CD4-positive, alpha-beta T cell (primary cell): ENCODE measurements at places on chromosomes 6 and 20. TPM values are rescaled to one million over a fixed set of nuclear protein-coding genes. Genes with fewer than 3 reads are reported as not detected.

DNA sequence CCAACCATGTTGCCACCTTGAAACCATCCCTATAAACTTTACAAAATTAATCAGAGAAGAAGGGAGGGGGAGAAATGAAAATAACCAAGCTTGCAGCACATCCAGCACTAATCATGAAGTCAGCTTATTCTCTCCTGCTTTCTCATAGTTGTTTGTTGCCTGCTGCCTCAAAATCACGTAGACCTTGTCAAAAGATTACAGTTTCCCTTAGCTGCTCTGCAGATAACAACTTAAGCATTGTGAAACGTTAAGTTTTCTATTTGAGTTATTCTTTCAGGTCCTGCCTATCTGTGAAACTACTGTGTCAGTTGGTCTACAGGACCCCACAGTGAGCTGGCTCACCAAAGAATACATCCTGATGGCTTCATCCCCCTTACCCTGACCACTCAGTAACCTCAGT is 32.9 kb downstream of the SLC17A4 start:
- no peak for DNase-seq

- DNase-seq, result no peak
Measured at GRCh38 chr6:63307581-63308246, 12.1 kb downstream of the LGSN start.

DNA sequence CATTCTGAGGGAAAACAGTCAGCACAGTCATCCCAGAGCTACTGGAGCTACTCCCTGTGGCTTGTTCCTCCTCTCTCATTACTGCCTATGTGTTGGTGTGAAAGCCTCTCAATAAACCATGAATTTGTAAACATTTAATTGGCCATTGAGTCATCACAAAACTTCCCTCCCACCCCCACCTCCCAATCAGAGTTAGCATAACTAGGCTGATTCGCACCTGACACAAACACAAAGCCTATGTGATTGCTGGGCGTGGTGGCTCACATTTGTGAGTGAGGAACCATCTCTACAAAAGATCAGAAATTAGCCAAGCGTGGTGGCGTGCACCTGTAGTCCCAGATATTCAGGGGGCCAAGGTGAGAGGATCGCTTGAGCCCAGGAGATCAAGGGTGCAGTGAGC is 17.1 kb upstream of the SNTA1 start:
- DNase-seq, result no peak

DNA sequence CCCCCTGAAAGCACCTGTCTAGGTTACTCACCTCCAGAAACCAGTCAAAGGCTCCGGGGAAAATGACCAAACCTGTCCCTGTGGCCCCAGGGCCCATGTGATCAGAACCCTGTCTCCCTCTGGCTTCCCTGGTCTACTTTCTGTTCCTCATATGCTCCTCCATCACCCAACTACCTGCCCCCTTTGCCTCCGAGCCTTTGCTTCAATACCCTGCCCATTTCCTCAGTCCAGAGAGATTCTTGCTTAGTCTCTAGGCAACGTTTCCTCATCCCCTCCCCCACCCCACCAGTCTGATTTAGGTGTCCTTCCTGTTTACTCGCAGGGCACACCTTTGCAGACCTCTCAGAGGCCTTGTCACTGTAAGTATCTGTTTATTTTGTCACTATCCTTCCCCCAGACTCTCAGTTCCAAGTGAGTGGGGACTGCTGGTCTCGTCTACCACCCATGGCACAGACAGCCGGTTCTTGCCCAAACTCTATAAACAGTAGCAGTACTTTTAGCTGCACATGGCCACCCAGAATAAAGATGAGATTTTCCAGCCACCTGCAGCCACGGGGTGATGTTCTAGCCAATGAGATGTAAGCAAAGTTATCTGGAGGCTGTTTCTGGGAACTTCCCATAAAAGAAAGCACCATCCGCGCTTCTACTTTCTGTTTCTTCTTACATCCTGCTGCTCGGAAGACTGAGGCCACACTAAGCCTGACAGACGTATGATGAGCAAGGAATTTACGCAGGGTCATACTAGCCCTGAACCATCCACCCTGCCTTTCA is 13.3 kb downstream of the ELOVL5 start:
- DNase-seq, result peak; percentile 53

DNA sequence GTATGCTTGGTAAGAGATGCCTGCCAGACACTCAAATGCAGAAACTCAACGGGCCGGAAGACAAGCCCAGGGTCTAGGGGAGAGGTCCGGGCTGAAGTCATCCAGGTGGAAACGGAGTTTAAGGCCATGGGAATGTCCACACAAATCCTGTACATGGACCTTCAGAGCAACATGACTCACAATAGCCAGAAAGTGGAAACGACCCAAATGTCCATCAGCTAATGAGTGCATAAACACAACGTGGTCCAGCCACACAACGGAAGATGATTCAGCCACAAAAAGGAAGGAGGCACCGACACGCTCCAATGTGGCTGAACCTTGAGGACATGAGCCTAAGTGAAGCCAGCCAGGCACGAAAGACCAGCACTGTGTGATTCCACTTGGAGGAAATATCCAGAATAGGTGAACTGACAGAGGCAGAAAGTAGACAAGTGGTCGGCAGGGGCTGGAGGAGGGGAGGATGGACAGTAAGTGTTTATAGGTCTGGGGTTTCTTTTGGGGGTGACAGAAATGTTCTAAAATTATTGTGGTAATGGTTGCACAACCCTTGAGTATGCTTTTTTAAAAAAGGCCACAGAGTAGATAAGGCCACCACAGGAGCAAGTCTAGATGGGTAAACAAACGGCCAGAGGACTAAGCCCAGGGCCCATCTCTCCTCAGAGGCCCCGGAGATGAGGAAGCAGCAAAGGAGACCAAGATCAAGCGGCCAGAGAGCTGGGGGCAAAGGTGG is 105.6 kb downstream of the PREX1 start:
- no peak for DNase-seq

- no peak for DNase-seq
Measured at GRCh38 chr6:87421576-87421975, 13.8 kb downstream of the CFAP206 start.

DNA sequence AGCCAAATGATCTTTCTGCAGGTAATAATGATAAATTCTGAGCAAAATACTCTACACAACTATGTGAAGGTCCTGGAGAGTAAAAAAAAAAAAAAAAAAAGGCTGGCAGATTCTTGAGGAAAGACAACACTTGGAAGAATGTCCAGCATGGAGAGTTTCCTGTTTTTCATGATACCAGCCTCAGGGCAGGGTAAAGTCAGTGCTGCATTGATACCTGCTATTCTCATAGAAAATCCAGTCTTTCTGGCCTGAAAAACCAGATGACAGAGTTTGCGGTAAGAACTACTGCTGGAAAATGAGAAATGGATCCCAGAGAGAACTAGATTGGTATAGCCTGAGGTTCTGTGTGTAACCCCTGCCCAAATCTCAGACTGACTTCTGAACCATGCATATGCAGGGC is 89.1 kb downstream of the AFG1L start:
- no peak for DNase-seq

GRCh38 chr6:96502915-96503314 is 18.7 kb upstream of the UFL1 start:
- no peak for DNase-seq

The ZBTB12 gene
- 0.33 TPM for total RNA-seq

GRCh38 chr6:105136431-105137350 is 43.1 kb downstream of the POPDC3 start:
- DNase-seq, result no peak

GRCh38 chr20:57617079-57617795 is 3.0 kb downstream of the ZBP1 start:
- DNase-seq, result no peak

- DNase-seq, result no peak
Measured at GRCh38 chr6:77474286-77474956, 11.1 kb upstream of the HTR1B start.
